ENCODE measurements at places on chromosomes 16 and 17. TPM values are rescaled to one million over a fixed set of nuclear protein-coding genes. Genes with fewer than 3 reads are reported as not detected.

DNA sequence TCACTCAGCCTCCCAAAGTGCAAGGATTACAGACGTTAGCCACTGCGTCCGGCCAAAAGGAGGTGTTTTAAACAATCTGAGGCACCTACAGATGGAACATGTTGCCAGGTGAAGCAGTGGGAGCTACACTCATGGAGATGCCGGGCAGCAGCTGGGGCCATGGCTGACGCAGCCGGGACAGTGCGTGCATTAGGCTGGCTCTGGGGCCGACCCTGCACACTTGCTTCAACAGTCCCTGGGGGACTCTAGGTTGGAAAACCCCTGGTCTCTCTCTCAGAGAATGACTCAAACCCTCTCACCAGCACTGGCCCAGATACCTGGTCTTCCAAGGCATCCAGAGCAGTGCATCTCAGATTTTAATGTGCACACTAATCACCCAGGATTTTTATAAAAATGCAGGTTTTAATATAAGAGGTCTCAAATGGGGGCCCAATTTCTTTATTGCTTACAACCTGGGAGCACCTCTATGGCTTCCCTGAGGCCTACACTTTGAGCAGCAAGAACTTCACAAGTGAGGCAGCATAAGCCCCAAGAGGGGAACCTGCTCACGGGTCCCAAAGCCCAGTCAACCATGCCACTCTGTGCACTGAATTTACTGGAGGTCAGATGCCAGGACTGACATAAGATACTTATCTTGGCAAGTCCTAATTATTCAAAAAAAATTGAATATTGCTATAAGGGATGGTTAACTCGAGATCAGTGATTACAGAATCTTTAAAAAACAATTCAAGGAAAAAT is 70.8 kb upstream of the TRAP1 start:
- peaks cover 98% of the 10 kb centered on the region for H3K36me3 ChIP-seq
- H3K27ac ChIP-seq = no peak overlapping the region
- no peaks in the 10 kb centered on the region for H3K27me3 ChIP-seq
- no peak overlapping the region for H3K4me3 ChIP-seq
- no peak for DNase-seq
- H3K4me1 ChIP-seq = no peaks in the 10 kb centered on the region

DNA sequence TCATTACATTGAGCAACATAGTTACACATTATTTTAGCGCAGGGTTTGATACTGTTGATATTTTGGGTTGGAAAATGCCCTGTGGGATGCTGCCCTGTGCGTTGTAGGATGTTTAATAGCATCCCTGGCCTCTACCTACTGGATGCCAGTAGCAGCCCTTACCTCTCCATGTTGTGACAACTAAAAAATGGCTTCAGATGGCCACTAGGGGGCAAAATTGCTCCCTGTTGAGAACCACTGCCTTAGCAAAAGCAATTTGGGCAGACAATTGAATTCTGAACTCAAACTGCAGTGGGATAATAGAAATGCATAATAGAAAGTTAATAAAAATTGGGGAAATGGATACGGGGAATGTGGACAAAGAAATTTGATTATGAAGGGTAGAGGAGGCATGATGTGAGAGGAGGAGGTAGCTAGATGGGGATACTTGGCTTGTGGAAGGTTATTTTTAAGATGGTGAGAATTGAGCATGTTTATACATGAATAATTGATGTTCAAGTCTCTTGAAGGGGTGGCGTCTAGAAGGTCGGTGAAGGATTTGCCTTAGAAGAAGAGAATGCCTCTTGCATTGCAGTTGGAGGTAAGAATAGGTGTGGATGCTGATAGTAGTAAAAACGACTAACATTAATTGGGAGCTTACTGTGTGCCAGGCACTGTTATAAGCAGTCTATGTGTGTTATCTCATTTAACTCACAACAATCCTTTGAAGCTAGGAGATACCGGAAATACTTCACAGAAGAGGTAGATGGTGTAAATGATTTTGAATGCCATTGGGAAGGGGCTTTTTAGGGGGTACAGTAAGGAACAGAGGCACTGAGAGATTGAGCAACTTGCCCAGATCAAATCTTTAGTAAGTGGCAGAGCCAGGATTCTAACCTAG is 19.0 kb downstream of the HEATR9 start:
- H3K36me3 ChIP-seq = peaks cover 73% of the 10 kb centered on the region
- no peak overlapping the region for H3K27ac ChIP-seq
- no peak overlapping the region for H3K4me3 ChIP-seq
- peak; percentile 45 for DNase-seq
- H3K4me1 ChIP-seq = no peaks in the 10 kb centered on the region

DNA sequence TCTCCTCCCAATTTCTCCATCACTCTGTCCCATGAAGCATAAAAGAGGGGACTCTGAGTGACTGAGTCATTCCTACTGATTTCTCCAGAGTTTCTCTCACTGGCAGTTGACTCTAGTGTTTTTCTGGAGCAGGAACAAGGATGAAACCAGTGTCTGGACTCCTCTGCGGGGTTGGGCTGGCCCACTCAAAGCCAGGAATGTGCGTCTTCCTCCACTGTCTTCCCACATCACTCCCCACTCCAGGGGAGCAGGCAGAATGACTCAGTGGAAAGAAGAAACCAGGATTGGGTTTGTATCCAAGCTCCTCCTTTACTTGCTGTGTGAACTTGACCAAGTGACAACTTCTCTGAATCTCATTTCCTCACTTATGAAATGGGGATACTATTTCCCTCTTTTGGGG is 497.5 kb upstream of the SALL1 start:
- H3K36me3 ChIP-seq = no peaks in the 10 kb centered on the region
- no peaks in the 10 kb centered on the region for H3K27me3 ChIP-seq
- no peak overlapping the region for H3K27ac ChIP-seq
- no peaks in the 10 kb centered on the region for H3K4me1 ChIP-seq
- no peak overlapping the region for H3K4me3 ChIP-seq
- DNase-seq = no peak

DNA sequence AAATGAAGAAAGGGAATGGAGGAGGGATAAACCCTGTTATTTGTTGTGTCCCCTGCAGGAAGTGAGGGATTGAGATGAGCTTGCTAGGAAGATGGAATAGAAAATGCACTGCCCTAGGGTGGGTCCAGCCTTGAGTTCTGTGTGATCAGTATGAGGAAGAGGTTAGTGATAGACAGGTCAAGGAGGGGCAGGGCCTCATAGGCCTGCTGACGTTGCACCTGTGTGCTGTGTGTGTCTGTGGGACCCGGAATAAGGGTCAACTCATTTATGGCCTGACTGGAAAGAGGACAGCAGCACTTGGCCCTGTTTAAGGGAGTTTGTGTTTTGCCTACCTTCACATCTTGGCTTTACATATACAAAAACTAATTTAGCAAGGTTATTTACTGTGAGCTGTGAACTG is 26.3 kb downstream of the DEF8 start:
- peaks cover 35% of the 10 kb centered on the region for H3K36me3 ChIP-seq
- DNase-seq = no peak
- peaks cover 39% of the 10 kb centered on the region for H3K4me1 ChIP-seq
- H3K4me3 ChIP-seq = no peak overlapping the region

DNA sequence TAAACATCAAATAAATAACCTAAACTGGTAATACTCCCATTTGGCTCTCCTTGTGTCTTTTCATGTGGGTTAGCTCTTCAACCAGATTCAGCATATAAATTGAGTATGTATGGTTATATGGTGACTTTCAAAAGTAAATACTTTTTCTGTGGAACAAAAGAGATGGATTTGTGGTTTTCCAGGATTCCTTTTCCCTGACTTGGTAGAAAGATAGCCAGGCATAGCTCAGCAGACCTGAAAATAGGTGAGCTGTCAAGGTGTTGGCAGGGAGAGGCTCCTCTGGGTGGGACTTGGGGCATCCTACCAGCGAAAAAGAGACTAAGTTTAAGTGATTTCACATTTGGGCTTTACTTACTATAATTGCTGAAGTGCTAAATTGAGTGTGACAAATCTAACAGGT is 80.3 kb downstream of the FTO start:
- DNase-seq = no peak
- H3K4me3 ChIP-seq = no peak overlapping the region
- peaks cover 2% of the 10 kb centered on the region for H3K4me1 ChIP-seq
- no peaks in the 10 kb centered on the region for H3K36me3 ChIP-seq
- H3K27ac ChIP-seq = no peak overlapping the region

- no peaks in the 10 kb centered on the region for H3K27me3 ChIP-seq
- peaks cover 16% of the 10 kb centered on the region for H3K36me3 ChIP-seq
- H3K4me1 ChIP-seq = peaks cover 74% of the 10 kb centered on the region
- DNase-seq = peak; percentile 95
- H3K4me3 ChIP-seq = peak overlapping the region; percentile 29
Measured at GRCh38 chr17:534071-534691, 180.5 kb downstream of the VPS53 start.

DNA sequence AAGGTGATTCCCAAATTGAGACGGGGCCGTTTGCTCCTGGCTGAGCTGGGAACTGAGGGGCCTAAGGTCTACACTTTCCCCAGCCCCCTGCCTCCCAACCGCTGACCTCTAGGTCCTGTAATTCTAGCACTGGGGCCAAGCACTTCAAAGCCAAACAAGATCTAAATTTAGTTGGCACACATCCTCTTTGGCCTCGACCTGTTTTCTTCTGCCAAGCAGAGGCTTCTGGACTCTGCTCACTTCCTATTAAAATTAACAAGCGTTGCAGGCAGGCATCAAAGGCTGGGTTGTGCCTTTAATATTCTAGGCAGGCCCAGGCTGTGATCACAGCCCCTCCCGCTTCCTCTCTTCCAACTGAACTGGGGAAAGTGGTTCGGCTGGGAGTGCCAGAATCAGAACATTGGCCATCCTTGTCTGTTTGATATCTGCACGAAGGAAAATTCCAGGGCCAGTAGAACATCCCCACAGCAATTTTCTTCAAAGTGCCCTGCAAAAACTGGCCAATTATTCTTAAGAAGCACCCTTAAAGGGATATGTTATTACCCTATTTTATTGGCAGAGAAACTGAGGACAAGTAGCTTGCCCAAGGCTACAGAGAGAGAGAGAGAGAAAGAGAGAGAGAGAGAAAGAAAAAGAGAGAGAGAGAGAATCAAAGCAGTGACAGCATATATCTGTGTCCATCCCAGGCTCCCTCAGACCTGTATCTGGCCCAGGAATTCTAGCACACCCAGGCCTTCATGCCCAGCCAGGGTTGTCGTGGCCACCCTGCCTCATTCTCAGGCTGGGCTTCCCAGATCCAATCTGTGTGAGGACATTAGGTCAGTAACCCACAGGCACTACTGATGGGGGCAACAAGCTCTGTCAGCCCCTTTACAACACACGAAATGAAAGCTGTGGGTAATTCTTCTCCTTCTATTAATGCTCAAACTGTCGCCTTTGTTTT is 12.8 kb upstream of the MT4 start:
- no peak overlapping the region for H3K4me3 ChIP-seq
- no peaks in the 10 kb centered on the region for H3K4me1 ChIP-seq
- H3K27me3 ChIP-seq = no peaks in the 10 kb centered on the region
- DNase-seq = no peak
- H3K36me3 ChIP-seq = no peaks in the 10 kb centered on the region

GRCh38 chr17:67245694-67246402 is 852 bp upstream of the HELZ start:
- peak overlapping the region; percentile 96 for H3K27ac ChIP-seq
- no peaks in the 10 kb centered on the region for H3K36me3 ChIP-seq
- peaks cover 31% of the 10 kb centered on the region for H3K4me1 ChIP-seq
- H3K27me3 ChIP-seq = no peaks in the 10 kb centered on the region
- H3K4me3 ChIP-seq = peak overlapping the region; percentile 98

DNA sequence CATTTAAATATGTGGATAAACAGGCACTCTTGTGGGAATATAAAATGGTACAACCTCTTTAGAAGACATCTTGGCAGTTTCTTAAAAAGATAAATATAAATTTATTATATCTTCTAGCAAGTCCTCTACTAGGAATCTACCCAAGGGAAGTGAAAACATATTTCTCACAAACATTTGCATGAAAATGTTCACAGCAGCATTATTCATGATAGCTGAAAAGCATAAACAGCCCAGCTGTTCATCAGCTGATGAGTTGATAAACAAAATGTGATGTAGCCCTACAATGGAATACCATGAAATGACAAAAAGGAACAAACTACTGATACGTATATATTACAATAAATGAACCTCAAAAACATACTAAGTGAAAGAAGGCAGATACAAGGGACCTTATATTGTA is 12.0 kb downstream of the DGKE start:
- H3K4me1 ChIP-seq = no peaks in the 10 kb centered on the region
- DNase-seq = no peak
- no peaks in the 10 kb centered on the region for H3K27me3 ChIP-seq
- peaks cover 14% of the 10 kb centered on the region for H3K36me3 ChIP-seq

- DNase-seq = no peak
- H3K27me3 ChIP-seq = no peaks in the 10 kb centered on the region
- H3K4me3 ChIP-seq = no peak overlapping the region
- no peaks in the 10 kb centered on the region for H3K4me1 ChIP-seq
Measured at GRCh38 chr17:14211246-14211645, 25.4 kb downstream of the CDRT15 start.

- no peak overlapping the region for H3K4me3 ChIP-seq
- H3K27ac ChIP-seq = peak overlapping the region; percentile 27
- no peaks in the 10 kb centered on the region for H3K27me3 ChIP-seq
- DNase-seq = peak; percentile 89
- H3K4me1 ChIP-seq = peaks cover 64% of the 10 kb centered on the region
Measured at GRCh38 chr17:81154961-81155360, 10.3 kb upstream of the PVALEF start.

DNA sequence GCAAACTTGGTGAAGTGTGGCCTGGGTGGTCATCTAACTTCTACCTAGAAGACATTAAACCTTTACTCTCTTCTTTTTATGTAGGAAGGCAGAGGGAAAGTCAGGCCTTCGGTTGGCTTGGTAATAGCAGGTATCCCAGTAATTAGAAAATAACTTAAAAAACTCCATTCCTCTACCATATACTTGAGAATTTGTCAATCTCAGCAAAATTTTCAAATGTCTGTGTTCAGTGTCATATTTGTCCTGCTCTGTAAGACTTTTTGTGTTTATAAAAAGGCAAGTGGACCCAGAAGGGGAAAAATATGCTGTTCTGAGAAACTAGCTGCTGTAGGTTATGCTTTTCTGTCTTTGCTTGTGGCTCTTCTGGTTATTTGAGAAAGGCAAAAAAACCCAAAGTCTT is 5.8 kb downstream of the HMOX2 start:
- H3K27ac ChIP-seq = no peak overlapping the region
- no peak overlapping the region for H3K4me3 ChIP-seq
- peaks cover 20% of the 10 kb centered on the region for H3K36me3 ChIP-seq
- peaks cover 14% of the 10 kb centered on the region for H3K4me1 ChIP-seq
- no peaks in the 10 kb centered on the region for H3K27me3 ChIP-seq
- DNase-seq = no peak

DNA sequence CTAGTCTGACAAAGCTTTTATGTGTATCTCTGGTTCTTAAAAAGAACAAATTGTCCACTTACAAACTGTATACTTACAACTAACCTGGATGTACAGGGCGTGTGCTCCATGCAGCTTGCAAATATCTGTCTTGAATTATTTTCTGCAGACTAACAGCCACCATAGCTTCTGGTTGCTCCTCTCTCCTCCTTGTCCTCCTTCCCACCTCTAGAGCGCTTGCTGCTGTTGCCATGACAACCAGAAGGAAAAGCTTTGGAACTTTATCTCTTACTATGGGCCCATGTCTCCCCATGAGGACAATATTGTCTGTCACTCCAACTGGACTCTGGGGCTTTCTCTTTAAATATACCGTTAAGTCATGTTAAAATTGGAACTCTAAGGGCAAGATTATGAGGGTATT is 71.5 kb upstream of the DHX40 start:
- no peak overlapping the region for H3K27ac ChIP-seq
- no peaks in the 10 kb centered on the region for H3K36me3 ChIP-seq
- no peak for DNase-seq
- no peaks in the 10 kb centered on the region for H3K27me3 ChIP-seq
- no peaks in the 10 kb centered on the region for H3K4me1 ChIP-seq
- no peak overlapping the region for H3K4me3 ChIP-seq

Gene TBC1D28
- polyA plus RNA-seq = not detected

Gene ERAL1
- 27.7 TPM for polyA plus RNA-seq

Gene USP10
- polyA plus RNA-seq = 33.5 TPM

All from CD14-positive monocyte (primary cell).